ENCODE measurements at places on chromosomes 7 and 10.

GRCh38 chr10:52570490-52570889 lies 202.1 kb downstream of the MBL2 start:
- DNase-seq = no peak

GRCh38 chr10:63155388-63156020 lies 22.4 kb downstream of the NRBF2 start:
- no peak for DNase-seq

GRCh38 chr7:17770710-17771375 lies 169.5 kb downstream of the SNX13 start:
- DNase-seq = no peak

- no peak for DNase-seq
These were observed 77.7 kb downstream of the RBM33 start for GRCh38 chr7:155722118-155722517.

GRCh38 chr7:82701949-82702348 lies 258.4 kb upstream of the CACNA2D1 start:
- DNase-seq = no peak

GRCh38 chr10:26365681-26366358 lies 72.3 kb upstream of the APBB1IP start:
- no peak for DNase-seq

- DNase-seq = no peak
These were observed 100.1 kb downstream of the BTRC start for GRCh38 chr10:101453791-101454718.

- DNase-seq = no peak
These were observed 417.0 kb downstream of the TYW1 start for GRCh38 chr7:67413670-67414069.

- DNase-seq = no peak
These were observed 19.1 kb downstream of the WDR86 start for GRCh38 chr7:151390598-151391357.

GRCh38 chr10:104297697-104298660 lies 29.0 kb downstream of the GSTO2 start:
- DNase-seq = no peak

- no peak for DNase-seq
These were observed 803 bp upstream of the STK31 start for GRCh38 chr7:23709081-23709750.

DNA sequence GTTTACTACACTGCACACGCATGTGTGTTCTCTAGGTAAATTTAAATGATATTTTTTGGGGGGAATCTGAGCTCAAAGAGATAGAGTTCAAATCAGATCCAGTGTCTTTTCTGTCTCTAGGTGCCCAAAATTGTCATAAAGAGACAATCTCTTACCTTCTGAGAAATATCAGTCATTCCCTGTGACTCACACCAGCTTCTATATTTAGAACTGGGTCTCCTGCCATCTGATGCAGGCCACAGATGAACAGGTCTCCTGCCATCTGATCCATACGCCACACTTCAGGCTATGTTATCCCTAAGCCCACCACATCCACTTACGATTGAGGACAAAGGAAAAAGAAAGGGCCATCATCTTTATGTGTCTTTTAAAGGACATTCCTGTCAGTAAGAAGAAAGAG lies 136.3 kb upstream of the LAMB4 start:
- no peak for DNase-seq

GRCh38 chr7:26101361-26102151 lies 50.4 kb upstream of the NFE2L3 start:
- DNase-seq = no peak

DNA sequence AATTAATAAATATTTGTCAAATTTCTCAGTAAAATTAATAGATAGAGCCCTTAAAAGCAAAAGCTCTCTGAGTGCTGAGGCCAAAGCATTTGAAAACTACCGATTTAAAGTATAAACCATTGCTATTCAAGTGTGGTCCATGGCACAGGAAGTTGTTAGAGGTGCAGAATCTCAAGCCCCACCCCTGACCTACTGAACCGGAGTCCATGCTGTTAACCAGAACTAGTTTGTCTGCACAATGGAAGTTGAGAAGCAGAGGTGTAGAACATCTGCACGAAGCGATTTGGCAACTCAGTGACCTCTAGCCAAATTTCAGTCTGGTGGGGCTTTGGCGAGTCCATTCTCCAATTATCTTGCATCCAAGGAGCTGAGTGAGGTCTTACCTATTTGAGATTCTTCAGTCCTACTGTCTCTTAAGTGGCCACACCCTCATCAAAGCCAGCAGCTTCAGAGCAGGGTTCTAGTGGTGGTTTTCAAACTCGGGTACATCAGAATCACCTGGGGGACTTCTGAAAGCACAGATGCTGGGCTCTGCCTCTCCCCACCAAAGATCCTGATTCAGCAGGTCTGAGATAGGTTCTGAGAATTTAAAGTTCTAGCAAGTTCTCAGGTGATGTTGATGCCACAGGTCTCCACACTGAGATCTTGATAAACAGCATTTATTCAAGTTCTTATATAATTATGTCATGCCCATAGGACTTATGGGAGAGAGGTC lies 96.8 kb upstream of the SAMD8 start:
- no peak for DNase-seq

- DNase-seq = no peak
These were observed 92.2 kb upstream of the EFCAB10 start for GRCh38 chr7:105673367-105674084.

DNA sequence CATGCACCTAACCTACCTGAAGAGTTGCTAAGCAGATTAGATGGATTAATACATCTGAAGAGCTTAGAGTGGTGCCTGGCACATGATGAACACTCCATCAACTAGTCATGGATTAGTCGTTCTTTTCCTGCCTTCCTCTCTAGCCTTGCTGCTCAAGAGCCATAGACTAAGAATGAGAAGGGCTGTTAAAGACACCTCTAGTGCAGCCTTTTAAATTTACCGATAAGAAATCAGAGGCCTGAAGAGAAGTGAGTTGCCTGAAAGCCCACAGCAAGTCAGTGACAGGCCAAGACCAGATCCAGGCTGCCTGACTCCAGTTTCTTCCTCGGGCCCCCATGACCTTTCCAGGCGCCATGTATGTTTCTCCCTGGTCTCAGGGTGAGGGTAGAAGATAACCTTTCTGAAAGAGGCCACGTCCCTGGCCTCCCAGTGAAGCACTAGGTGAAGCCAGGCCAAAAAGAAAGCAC lies 6.5 kb downstream of the TSPAN15 start:
- DNase-seq = no peak

GRCh38 chr10:112202076-112202475 lies 18.5 kb upstream of the GPAM start:
- DNase-seq = no peak

DNA sequence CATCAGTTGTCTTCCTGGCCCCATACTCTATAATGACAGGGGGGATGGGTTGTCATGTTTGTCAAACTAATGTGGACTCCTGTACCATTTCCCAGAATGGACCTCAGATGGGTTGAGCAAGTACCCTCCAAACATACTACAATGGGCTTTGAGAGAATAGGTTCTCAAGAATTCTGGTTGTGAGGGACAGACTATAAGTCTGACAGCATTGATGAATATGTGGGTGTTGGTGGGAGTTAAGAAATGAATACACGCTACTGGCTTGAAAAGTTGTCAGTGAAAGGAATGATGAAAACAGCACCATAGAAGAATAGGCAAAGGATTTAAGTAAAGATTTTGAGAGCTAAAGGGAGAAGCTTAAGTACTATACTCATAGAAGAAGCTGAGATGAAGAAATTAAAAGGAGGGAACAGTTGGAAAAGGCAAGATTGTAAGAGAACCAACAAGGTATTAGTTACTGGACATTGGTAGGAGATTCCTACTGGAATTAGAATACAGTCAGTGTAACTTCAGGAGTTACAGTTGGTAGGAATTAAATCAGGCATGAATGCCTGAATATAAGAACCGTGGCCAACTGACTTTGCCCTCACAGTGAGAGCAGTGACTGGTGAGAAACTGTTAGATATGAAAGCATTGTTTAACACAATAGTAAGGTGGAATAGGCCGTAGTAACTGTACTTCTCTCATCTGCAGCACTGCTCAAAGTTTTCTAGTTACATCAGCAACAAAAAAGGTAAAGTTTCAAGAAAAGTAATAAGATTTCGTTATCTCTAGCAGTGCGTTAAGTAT lies 86.3 kb downstream of the LCOR start:
- DNase-seq = no peak

GRCh38 chr7:69182596-69183467 lies 415.4 kb upstream of the AUTS2 start:
- no peak for DNase-seq
